ENCODE measurements at places on chromosomes 7 and 10. TPM values are rescaled to one million over a fixed set of nuclear protein-coding genes. Genes with fewer than 3 reads are reported as not detected.

The VPS41 gene
- 51.1 TPM for total RNA-seq

DNA sequence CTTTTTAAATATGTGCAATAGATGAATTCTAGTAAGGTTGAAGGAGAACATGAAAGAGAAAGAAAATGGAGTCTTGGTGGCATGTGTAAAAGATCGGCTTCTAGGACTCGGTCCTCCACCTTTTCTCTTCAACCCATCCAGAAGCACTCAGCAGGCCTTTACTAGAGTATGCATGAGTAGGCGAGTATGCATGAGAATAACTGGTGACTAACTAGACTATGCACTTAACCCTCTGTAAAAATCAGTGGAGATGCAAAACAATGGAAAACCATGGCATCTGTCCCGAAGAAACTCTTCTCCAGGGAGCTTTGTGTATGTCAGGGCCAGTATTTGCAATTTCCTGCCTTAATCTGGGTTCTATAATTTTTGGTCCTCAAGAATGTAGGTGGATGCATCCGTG lies 40.0 kb upstream of the GRB10 start:
- DNase-seq: no peak

DNA sequence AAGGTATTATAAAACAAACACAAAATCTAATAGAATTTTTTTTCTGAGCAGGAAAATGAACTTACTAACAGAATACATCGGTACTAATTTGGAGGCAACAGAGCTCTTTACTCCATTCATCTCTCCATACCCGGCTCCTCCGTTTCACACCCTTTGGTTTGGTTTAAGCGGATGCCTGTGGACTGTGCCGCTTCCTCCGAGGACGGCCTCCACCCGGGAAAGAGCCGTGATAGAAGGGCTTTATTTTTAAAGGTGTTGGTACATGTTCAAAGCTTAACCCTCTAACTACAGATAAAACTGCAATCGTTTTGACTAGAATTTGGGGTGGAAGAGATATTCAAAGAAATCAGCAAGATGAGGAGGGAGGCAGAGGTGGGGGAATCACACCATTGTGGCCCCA lies 1.9 kb downstream of the VIPR2 start:
- no peak for DNase-seq

GRCh38 chr10:93600446-93601145 lies 439 bp downstream of the RBP4 start:
- no peak for DNase-seq

Measured in activated naive CD4-positive, alpha-beta T cell treated with anti-CD3 and anti-CD28 coated beads for 36 hours (primary cell).